ENCODE measurements at places on chromosomes 16 and 17.

- DNase-seq, result no peak
Measured at GRCh38 chr17:327296-327695, 25.3 kb downstream of the RPH3AL start.

GRCh38 chr16:8943001-8943763 is 20.5 kb downstream of the USP7 start:
- no peak for DNase-seq

GRCh38 chr17:49582789-49583188 is 7.1 kb downstream of the NXPH3 start:
- no peak for DNase-seq

DNA sequence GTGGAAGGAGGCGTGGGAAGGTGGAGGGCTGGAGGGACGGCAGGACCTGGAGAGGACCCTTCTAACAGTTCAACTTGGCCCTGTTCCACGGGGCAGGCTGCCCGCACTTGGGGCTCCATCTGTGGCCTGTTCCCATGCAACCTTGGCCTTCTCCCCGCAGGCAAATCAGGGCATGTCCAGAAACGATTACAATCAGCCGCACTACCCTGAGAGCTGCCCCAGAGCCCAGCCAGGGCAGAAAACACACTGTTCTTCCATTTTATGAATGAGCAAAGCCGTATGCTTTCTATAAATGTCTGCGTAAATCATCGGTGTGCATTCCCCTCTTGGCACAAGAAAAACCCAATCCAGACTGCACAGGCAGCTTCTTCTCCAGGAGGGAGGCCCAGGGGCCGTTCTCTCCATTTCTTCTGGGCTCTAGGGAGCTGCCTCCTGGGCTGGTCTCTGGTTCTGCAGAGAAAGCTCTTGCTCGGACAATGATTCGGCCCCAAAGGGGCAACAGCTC is 228.7 kb downstream of the SOX9 start:
- DNase-seq, result no peak

- no peak for DNase-seq
Measured at GRCh38 chr17:69593351-69593715, 178.8 kb downstream of the MAP2K6 start.

Data from CD4-positive, alpha-beta memory T cell (primary cell).